HFFc6 (cell line): ENCODE measurements at places on chromosomes 6 and 20. TPM values are rescaled to one million over a fixed set of nuclear protein-coding genes. Genes with fewer than 3 reads are reported as not detected.

- no peaks in the 10 kb centered on the region for H3K36me3 ChIP-seq
- peaks cover 10% of the 10 kb centered on the region; the same call in 1 of the 2 replicates for H3K4me1 ChIP-seq
- no peak overlapping the region for H3K27ac ChIP-seq
- no peak for DNase-seq
Observed at GRCh38 chr6:43823390-43823789, 53.4 kb downstream of the VEGFA start.

- 0 out of 2 replicates have a peak, but pooled peaks cover 2% of the 10 kb centered on the region for H3K27me3 ChIP-seq
- H3K27ac ChIP-seq: no peak overlapping the region
- peak; percentile 4 for DNase-seq
- H3K4me3 ChIP-seq: no peak overlapping the region
- H3K4me1 ChIP-seq: no peaks in the 10 kb centered on the region
Observed at GRCh38 chr6:54935739-54936138, 89.2 kb downstream of the FAM83B start.

- 0 out of 2 replicates have a peak, but pooled peaks cover 6% of the 10 kb centered on the region for H3K4me1 ChIP-seq
- no peaks in the 10 kb centered on the region for H3K36me3 ChIP-seq
- no peak overlapping the region for H3K27ac ChIP-seq
- DNase-seq: peak; percentile 44
- peak overlapping the region; percentile 68 for H3K4me3 ChIP-seq
Observed at GRCh38 chr20:34834459-34834893, 9.0 kb upstream of the NCOA6 start.

DNA sequence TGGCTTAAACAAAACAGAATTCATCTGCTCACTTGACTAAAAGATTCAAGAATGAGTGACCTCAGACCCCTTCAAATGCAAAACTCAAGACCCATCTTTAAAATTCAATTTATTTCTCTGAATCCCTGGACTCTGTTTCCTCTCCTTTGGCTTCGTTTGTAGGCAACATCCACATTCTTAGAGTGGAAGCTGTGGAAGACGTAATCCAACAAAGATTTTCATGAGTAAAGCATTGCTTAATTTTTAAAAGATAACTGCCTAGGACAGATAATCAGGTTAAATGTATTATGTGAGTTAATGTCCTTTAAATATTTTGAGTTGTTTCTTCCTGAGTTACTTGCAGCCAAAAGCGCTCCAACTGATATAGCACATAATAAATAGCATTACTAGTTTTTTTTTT, 164.5 kb downstream of the ZMYND8 start:
- H3K4me1 ChIP-seq: peaks cover 12% of the 10 kb centered on the region; the same call in 1 of the 2 replicates
- H3K36me3 ChIP-seq: no peaks in the 10 kb centered on the region
- no peak for DNase-seq
- no peak overlapping the region for H3K27ac ChIP-seq

GRCh38 chr20:57250607-57251343, 15.7 kb downstream of the BMP7 start:
- H3K4me1 ChIP-seq: peaks cover 5% of the 10 kb centered on the region
- H3K27me3 ChIP-seq: peaks cover 23% of the 10 kb centered on the region
- no peak overlapping the region for H3K4me3 ChIP-seq
- no peak for DNase-seq
- no peak overlapping the region for H3K27ac ChIP-seq

GRCh38 chr6:127341471-127342202, 1.8 kb downstream of the ECHDC1 start:
- H3K4me1 ChIP-seq: peaks cover 20% of the 10 kb centered on the region
- no peak for DNase-seq
- H3K36me3 ChIP-seq: peaks cover 5% of the 10 kb centered on the region; the same call in 1 of the 2 replicates
- H3K27me3 ChIP-seq: no peaks in the 10 kb centered on the region
- H3K4me3 ChIP-seq: no peak overlapping the region
- no peak overlapping the region for H3K27ac ChIP-seq

- no peaks in the 10 kb centered on the region for H3K27me3 ChIP-seq
- no peak overlapping the region for H3K27ac ChIP-seq
- H3K4me1 ChIP-seq: peaks cover 7% of the 10 kb centered on the region
- DNase-seq: no peak
- no peaks in the 10 kb centered on the region for H3K36me3 ChIP-seq
- H3K4me3 ChIP-seq: no peak overlapping the region
Observed at GRCh38 chr6:159013229-159013628, 13.2 kb upstream of the RSPH3 start.

DNA sequence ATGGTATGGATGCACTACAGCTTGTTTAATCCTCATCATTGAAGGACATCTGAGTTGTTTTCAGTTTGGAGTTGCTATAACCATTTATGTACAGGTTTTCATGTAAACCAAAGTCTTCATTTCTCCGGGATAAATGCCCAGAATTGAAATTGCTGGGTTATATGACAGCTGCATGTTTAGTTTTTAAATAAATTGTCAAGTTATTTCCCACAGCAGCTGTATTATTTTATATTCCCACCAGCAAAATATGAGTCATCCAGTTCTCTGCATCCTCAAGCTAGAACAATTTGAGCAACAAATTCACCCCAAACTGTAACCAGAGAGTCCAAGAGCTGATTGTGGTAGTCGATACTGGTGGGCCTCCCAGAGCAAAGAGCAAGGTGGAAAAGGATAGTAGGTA, 161.0 kb upstream of the PRND start:
- no peak overlapping the region for H3K27ac ChIP-seq
- H3K27me3 ChIP-seq: peaks cover 4% of the 10 kb centered on the region; the same call in 1 of the 2 replicates
- peaks cover 47% of the 10 kb centered on the region for H3K4me1 ChIP-seq

- no peak for DNase-seq
- H3K4me3 ChIP-seq: no peak overlapping the region
- peaks cover 24% of the 10 kb centered on the region for H3K27me3 ChIP-seq
- no peaks in the 10 kb centered on the region for H3K4me1 ChIP-seq
Observed at GRCh38 chr20:58718729-58719128, 26.1 kb downstream of the NPEPL1 start.

- no peak overlapping the region for H3K27ac ChIP-seq
- no peak for DNase-seq
- H3K4me1 ChIP-seq: no peaks in the 10 kb centered on the region
- no peaks in the 10 kb centered on the region for H3K36me3 ChIP-seq
Observed at GRCh38 chr6:41161851-41162552, 914 bp downstream of the TREM2 start.

GRCh38 chr20:49132995-49133478, 55.1 kb downstream of the STAU1 start:
- peak overlapping the region; percentile 21; the same call in 1 of the 2 replicates for H3K27ac ChIP-seq
- no peak overlapping the region for H3K4me3 ChIP-seq
- peaks cover 10% of the 10 kb centered on the region for H3K4me1 ChIP-seq
- H3K36me3 ChIP-seq: peaks cover 18% of the 10 kb centered on the region; the same call in 1 of the 2 replicates
- no peaks in the 10 kb centered on the region; the same call in 1 of the 2 replicates for H3K27me3 ChIP-seq

- H3K36me3 ChIP-seq: peaks cover 10% of the 10 kb centered on the region; the same call in 1 of the 2 replicates
- H3K27ac ChIP-seq: no peak overlapping the region
- no peak for DNase-seq
- no peak overlapping the region for H3K4me3 ChIP-seq
- no peaks in the 10 kb centered on the region; the same call in 1 of the 2 replicates for H3K27me3 ChIP-seq
- peaks cover 17% of the 10 kb centered on the region for H3K4me1 ChIP-seq
Observed at GRCh38 chr6:145155873-145156782, 579.2 kb downstream of the EPM2A start.

DNA sequence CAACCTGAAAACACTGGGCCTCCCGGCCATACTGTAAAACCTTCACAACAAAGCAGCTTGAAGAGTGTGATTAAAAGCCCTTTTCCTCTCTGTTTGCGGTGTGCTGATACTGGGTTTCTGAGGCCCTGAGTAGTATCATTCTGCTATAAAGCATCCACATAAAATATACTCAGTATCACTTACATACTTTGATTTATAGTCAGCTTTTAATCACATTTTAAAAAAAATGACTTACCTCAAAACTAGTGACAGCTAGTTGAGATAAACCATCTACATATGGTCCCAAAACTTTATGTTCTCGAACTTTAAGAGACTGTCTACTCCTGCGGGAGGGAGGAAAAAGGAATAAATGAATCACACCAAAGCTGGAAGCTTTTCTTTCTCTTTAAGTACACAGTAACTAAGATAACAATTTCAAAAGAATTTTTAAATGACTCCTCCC, 135.7 kb downstream of the KIF13A start:
- peaks cover 47% of the 10 kb centered on the region for H3K36me3 ChIP-seq
- peak overlapping the region; percentile 62 for H3K4me3 ChIP-seq
- peaks cover 55% of the 10 kb centered on the region for H3K4me1 ChIP-seq
- peak; percentile 70 for DNase-seq

DNA sequence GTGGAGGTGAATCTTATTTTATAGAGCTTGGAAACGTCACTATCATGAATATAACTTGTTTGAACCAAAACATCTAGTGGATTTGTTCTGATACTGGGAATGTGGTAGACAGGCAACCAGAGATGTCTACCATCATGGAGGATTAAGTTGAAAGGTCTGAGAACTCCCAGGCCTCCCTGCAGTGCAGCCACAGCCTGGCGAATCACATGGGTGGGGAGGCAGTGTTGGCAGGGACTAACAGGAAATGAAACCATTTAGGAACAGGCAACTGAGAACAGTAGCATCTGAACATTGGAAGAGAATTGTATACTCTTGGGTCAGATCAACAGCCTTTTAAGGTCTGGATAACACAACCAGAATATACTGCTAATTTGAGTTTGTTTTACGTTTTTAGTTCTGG, 22.3 kb upstream of the CEP162 start:
- H3K4me1 ChIP-seq: no peaks in the 10 kb centered on the region
- no peak for DNase-seq
- H3K36me3 ChIP-seq: no peaks in the 10 kb centered on the region
- H3K27ac ChIP-seq: no peak overlapping the region

DNA sequence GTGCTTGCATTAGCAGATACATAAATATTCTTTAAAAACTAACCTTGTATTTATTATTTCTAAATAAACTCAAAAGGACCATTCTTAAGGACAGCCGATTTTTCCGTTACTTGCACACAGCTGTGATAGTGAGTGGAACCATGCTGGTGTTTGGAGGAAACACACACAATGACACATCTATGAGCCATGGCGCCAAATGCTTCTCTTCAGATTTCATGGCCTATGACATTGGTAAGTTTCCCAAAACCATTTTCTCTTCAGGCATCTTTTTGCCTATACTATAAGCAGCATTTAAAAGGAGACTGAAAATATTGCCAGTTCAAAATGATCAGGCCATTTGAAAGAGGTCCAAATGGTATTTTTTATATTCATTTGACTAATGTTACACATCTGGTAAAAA, 92.3 kb downstream of the ATRN start:
- H3K27ac ChIP-seq: no peak overlapping the region; the same call in 1 of the 2 replicates
- H3K4me3 ChIP-seq: no peak overlapping the region
- peaks cover 5% of the 10 kb centered on the region for H3K36me3 ChIP-seq
- H3K27me3 ChIP-seq: no peaks in the 10 kb centered on the region
- no peak for DNase-seq

DNA sequence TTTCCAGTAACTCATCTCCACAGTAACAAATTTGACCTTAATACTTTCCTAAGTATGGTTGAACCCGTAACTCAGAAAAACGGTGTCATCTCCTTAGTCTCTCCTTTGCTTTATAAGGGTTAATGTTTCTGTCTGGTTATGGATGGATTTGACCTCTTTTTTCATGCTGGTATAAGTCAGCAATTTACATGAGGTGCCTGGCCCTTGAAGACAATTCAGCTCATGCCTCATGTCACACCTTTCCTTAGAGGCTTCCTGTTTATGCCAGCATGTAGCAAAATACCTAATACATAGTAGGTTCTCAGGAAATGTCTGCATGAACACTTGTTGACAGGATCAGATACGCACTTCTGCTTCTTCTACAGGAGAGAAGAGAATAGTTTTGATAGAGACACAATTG, 37.7 kb upstream of the C20orf144 start:
- H3K4me3 ChIP-seq: no peak overlapping the region
- no peaks in the 10 kb centered on the region for H3K4me1 ChIP-seq
- no peaks in the 10 kb centered on the region for H3K27me3 ChIP-seq
- 0 out of 2 replicates have a peak, but pooled peaks cover 12% of the 10 kb centered on the region for H3K36me3 ChIP-seq

RNF217 gene
- 15.7 to 18.3 TPM (median 16.8 TPM) in 3 replicates for total RNA-seq

SEL1L2 gene
- total RNA-seq: not detected in 2 replicates

TNNC2 gene
- total RNA-seq: 0.27 TPM in 1 of 3 replicates, not detected in the others

OR11A1 gene
- not detected in 2 replicates for total RNA-seq
